DMS153 (cell line): ENCODE measurements at places on chromosomes 6 and 20.

- DNase-seq: no peak
Observed at GRCh38 chr6:13395272-13396237, 67.2 kb upstream of the TBC1D7 start.

- no peak for DNase-seq
Observed at GRCh38 chr6:156160007-156160794, 617.0 kb upstream of the ARID1B start.

DNA sequence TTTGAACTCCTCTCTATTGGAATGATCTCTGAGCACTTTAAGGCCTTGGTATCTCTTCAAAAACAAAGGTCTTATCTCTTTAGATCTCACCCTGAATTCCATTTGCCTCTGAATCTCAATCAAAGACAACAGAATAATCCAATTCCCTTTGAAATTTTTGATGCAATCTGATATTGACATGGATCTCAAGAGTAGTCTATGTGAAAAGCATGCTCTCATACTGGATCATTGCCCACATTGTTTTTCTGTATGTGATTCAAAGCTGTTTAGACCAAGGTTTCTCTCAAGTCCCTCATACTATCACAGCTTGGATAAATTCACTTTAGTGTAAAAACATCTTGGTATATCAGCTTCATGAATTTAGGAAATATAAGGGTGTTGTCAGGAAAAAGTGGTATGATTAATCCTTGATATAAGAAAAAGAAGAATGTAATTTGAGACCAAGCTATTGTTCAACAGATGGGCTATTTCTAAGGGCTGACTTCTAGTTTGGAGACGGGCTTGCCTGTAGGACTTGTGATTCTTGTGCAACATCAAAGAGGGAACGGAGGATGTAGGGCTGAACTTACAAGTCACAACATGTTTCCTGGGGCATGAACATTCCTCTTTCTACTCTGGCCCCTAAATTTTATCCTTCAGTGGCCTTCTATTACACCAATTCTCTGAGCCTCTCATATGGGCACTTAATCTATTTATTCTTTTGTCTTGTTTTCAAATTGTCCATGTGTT, 77.9 kb upstream of the CITED2 start:
- no peak for DNase-seq

DNA sequence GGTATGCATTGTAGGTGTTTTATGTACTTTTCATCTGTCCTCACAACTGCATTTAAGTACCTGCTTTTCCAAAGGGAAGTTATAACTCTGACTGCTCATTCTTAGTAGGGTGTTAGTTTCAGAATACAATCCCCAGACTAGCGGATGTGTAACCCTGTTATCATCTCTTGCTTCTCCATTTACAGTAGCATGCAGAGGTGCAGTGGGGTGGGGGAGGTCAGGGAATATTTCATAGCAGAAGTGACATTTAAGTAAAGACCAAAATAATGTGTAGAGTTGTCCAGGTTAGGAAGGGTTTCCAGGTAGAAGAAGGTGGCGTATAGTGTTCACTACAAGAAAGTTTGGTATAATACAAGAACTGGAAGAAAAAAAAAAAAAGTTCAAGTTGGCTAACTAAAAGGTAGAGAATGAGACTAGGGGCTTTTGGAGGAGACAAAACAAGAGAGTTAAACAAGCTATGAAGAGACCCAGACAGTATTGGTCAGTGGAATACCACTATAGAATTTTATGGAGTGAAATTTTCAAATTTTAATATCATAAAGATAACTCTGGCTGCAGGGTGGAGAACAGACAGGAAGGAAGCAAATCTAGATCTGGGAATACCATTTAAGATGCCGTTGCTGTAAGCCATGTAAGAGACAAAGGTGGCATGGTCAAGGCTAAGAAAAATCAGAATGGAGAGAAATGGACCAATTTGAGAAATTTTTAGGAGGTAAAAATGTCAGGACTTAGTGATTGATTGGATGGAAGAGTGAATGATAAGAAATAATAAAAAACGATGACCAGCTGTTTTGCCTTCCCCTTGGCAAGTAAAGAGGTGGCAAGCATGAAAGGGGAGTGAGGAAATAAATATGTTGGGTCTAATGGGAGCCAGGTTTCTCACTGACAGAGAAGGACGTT, 2.2 kb upstream of the AHI1 start:
- no peak for DNase-seq

DNA sequence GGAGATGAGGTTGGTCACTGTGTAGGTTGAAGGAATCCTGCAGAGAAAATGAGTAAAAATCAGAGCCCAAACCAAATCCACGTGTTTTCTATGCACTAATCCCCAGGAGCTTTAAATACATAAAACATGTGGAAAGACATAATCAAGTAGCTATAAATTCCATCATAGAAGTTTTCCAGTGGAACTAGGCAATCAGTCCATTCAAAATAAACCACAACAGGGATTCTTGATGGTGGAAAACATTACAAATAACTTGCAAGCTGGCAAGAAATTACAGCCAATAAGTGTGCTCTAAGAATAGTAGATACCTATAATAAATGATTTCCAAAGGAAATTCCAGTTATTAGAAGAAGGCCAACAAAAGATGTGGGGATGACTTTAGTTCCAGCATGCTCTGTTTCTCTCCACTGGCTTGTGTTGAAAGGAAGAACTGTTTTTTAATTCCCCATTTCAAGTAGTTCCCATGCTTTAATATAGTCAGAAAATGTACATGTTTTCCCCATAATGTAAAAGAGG, 49.8 kb upstream of the ADGRG6 start:
- DNase-seq: no peak

DNA sequence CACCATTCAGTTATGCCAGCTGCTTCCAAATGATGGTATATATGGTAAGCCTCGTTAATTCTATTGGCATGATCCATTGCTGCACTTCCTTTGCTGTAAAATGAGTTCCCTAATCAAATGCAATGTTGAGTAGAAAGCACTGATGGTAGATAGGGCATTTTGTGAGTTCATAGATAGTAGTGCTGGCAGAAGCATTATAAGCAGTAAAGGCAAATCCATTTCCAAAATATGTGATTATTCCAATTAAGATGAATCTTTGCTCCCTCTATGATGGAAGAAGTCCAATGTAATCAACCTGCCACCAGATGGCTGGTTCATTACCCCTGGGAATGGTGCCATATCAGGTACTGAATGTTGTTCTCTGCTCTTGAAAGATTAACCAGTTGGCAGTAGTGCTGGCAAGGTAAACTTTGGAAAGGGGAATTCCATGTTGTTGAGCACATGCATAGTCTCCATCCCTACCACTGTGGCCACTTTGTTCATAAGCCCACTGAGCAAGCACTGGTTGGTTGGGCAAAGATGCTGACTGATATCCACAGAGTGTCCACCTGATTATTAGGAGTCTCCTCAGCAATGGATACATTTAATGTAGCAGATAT, 5.6 kb upstream of the TBPL1 start:
- DNase-seq: peak; percentile 90

GRCh38 chr20:59159091-59159490, 4.5 kb upstream of the ZNF831 start:
- DNase-seq: no peak

DNA sequence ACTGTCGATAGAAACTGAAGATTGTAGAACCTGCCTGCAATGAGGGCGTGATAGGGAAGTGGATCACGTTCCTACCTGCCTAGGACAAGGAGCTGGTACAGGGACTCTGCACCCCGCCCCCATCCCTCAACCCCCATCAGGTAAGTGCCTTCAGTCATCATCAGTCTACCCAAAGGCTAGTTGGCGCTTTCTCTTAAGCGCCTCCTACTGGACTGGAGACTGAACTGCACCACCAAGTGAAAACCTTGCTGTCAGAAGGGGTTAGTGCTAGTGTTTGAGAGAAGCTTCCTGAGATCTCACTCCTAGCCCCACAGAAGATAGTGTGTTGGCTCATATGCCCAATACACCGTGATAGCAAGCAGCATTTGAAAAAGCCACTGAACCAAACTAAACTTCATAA, 706.5 kb upstream of the MAN1A1 start:
- DNase-seq: no peak

DNA sequence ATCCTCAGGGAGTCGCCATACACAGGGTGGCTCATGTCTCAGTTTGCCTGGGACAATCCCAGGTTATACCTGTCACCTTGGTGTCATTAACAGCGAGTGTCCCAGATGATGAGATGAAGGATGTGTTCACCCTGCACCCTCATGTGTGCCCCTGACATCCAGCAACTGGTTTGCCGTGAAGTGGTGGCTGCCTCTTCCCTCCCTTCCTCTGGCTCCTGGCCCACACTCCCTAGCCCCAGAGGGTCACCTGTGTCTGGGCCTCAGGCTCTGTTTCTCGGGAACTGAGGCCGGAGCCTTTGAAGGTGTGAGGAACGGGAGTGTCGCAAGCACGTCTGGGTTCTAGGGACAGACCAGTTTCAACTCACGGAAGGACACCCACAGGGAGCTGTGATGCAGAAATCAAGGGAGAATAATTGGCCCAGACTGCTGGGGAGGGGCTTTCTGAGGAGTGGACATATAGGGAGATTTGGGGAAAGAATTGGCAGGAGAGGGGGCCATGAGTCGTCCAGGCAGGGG, 35.8 kb upstream of the PHACTR3 start:
- no peak for DNase-seq

GRCh38 chr20:49989234-49990065, 6.7 kb downstream of the SNAI1 start:
- peak; percentile 25 for DNase-seq

DNA sequence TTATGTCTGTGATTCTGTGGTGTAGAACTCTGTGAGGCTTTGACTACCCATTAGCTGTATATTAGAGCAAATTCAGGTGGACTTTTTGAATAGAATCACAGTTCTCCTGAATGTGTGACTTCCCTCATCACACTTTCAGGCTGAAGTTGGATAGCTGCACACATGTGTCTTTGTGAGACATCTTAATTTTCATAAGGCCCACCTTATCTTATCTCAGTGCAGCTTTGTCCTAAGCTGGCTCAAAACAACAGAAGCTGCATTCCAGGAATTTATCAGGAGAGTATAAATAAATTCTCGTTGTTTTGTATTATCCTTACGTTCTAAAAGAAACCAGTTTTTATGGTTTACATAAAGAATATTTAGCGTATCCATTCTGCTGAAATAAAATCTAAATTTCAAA, 26.2 kb upstream of the SLC35D3 start:
- DNase-seq: no peak

DNA sequence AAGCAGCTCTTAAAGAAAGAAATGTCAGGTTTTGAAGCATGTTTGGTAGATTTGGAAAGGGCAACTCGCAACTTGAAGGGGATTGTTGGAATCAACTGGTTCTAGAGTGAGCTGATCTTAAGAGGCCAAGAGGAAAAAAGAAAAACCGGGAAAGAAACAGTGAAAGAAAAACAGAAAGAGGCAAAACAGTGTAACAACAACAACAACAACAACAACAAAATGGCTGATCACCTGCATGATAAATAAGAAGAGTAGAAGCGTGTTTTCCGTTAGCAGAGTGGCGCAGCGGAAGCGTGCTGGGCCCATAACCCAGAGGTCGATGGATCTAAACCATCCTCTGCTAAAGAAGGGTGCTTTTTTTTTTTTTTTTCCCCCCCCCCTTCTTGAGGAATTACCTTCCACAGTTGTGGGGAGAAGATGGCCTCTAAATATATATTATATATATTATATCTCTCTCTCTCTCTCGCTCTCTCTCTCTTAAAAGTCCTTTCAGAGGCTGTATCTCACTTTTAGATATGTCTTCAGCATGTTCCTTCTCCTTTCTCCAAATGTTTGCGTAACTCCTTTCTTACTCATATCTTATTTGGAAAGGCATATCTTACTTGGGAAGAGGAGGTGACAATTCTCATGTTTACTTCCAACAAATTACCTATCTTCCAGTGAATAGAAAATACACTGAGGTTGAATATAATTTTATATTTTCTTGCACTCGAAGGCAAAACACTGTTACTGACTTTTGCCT, 134.4 kb downstream of the OR2B2 start:
- no peak for DNase-seq

- DNase-seq: no peak
Observed at GRCh38 chr6:13147376-13147775, 181.0 kb downstream of the TBC1D7 start.

- DNase-seq: peak; percentile 4
Observed at GRCh38 chr20:59082077-59082740, 39.6 kb upstream of the PRELID3B start.
